ENCODE measurements at places on chromosomes 6 and 20.

GRCh38 chr6:29251736-29252135 is 49.8 kb upstream of the OR14J1 start:
- no peak for DNase-seq

GRCh38 chr20:1576641-1577040 is 19.1 kb upstream of the SIRPD start:
- no peak for DNase-seq

DNA sequence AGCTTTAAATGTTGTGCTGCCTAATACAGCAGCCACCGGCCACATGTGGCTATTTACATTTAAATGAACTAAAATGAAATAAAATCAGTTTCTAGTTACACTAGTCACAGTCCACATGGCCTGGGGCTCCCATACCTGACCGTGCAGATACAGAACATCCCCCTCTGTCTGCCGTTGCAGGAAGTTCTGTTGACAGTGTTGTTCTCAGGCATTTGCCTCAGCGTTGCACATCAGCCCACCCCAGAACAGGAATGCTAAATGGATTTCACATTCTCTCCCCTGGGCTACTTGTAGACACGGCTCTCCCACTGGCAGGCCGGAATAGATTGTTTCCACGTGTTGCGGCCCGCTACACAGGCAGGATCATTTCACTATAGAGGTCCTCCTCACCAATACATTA is 26.3 kb downstream of the JAG1 start:
- DNase-seq, result no peak

DNA sequence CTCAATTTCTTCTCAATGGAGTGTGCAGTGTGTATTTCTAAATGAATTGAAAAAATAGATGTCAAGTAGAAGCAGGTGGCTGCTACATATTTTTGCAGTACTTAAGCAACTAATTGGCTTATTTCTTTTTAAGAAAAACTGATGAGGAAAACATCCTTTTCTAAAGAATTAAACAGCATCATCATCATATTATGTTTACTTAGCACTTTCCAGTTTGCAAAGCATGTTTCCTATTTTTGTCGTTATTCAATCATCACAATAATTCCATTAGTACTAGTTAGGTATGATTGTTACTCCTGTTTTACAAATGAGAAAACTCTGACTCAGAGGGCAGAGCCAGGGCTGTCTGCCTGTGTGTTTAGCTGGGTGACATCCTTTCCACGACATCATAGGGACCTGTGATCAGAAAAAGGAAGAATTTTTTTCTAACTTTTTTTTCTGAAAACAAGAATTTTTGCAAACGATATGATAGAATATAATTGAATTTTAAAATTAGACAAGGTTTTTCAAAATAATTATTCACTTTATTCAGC is 22.7 kb upstream of the BMP6 start:
- no peak for DNase-seq

DNA sequence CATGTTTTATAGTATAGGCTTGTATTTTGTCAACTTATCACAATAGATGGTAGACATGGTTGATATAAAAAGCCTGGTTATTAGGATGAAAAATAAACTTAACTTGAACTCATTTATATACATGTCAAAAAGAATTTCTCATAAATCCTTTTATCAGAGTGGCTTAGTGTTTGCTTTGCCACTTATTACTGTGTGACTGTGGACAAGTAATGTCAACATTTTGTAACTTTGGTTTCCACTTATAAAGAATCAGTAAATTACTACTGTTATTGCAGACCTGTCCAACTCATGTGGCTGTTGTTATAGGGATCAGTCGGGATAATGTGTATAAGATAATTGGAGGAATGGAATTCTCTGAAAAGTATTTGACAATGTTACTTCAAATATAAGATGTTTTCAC is 894.8 kb upstream of the FLRT3 start:
- no peak for DNase-seq

Data from urinary bladder (tissue), 4 donors.